Astrocyte of the hippocampus (primary cell): ENCODE measurements at places on chromosomes 16 and 17.

- peak; percentile 63 for DNase-seq
Measured at GRCh38 chr16:69329369-69330285, 761 bp downstream of the PDF start.

DNA sequence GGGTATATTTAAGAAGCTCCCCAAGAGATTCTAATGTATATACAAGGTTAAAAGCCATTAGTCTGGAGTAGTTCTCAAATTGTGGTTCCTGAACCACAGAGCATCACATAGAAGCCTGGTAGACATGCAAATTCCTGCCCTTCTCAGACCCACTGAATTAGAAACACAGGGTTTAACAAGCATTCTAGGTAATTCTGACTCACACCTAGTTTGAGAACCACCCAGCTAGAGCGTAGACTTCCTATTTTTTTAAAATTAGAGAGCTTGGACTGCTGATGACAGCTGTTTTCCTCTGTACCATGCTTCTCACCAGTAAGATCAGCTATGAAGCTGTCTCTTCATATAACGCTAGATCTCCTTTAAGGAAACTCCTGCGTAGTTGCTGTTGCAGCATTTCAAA lies 50.6 kb downstream of the HS3ST3B1 start:
- no peak for DNase-seq

DNA sequence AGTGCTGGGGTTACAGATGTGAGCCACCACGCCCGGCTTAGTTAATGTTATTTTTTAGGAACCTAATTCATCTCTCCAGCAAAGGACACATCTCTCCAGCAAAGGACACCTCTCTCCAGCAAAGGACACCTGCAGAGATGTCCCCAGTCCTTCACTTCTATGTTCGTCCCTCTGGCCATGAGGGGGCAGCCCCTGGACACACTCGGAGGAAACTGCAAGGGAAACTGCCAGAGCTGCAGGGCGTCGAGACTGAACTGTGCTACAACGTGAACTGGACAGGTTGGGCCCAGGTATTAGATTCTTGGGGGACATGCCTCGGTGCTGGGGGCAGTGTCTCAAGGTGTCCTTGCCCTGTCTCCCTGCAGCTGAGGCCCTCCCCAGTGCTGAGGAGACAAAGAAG lies 4.7 kb downstream of the PFAS start:
- peak; percentile 25 for DNase-seq

- peak; percentile 58 for DNase-seq
Measured at GRCh38 chr16:72963533-72964315, 84.2 kb downstream of the ZFHX3 start.

GRCh38 chr16:50781043-50781442 lies 39.2 kb downstream of the CYLD start:
- DNase-seq = no peak

DNA sequence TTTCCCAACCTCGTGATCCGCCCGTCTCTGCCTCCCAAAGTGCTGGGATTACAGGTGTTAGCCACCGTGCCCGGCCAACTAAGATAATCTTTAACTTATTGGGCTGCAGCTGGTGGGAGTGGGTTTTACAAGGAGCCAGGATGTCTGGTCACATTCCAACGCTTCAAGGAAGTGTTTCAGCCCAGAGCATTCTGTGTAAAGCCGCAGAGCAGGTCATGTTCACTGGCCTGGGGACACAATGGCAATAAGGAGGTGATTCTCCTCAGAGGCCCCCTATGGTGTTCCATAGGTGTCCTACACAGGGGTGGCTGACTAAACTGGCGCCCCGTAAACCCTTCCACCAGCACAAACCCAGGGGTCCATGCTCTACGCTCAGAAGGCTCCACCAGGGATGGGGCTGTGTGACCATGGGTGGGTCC lies 1.2 kb downstream of the QPRT start:
- no peak for DNase-seq

- DNase-seq = peak; percentile 72
Measured at GRCh38 chr17:17685775-17686291, 4.6 kb downstream of the RAI1 start.
